ENCODE measurements at places on chromosomes 16 and 17.

DNA sequence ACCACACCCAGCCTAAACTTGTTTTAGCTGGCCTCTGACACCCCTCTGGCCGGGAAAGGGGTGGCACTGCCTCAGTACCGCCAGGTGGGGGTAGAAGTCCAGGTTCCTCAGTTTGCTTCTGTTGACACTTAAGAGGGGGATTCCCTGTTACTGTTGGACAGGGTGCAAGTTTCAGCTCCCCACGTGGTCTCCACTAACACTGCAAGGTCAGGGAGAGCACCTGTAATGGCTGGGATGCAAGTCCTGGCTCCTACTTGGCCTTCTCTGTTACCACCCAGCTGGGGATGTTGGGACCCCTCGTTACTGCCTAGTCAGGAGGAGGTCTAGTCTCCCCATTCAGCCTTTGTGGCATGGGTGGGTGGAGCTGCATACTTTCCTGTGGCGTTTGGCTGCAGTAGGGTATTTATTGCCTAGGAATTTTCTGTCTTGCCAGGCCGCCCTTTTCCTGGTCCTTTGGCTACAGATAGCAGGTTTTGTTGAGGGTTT, 10.6 kb upstream of the MFAP4 start:
- DNase-seq, result no peak

DNA sequence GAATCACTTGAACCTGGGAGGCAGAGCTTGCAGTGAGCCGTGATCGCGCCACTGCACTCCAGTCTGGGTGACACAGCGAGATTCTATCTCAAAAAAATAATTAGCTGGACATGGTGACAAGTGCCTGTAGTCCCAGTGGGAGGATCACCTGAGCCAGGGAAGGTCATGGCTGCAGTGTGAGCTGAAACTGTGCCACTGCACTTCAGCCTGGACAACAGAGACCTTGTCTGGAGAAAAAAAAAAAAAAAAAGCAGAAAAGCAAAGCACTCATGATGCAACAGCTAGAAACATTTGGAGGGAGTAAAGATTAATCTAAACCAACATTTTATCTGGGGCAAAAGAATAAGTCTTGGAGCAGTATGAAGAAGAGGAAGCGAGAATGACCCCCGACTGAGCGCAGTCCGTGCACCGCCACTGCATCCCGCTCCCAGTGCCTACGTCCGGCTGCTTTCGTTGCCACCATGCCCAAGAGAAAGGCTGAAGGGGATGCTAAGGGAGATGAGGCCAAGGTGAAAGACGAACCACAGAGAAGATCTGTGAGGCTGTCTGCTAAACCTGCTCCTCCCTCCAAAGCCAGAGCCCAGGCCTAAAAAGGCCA, 8.2 kb downstream of the PRPSAP1 start:
- DNase-seq, result no peak

- no peak for DNase-seq
Observed at GRCh38 chr17:51434434-51435170, 174.3 kb downstream of the UTP18 start.

DNA sequence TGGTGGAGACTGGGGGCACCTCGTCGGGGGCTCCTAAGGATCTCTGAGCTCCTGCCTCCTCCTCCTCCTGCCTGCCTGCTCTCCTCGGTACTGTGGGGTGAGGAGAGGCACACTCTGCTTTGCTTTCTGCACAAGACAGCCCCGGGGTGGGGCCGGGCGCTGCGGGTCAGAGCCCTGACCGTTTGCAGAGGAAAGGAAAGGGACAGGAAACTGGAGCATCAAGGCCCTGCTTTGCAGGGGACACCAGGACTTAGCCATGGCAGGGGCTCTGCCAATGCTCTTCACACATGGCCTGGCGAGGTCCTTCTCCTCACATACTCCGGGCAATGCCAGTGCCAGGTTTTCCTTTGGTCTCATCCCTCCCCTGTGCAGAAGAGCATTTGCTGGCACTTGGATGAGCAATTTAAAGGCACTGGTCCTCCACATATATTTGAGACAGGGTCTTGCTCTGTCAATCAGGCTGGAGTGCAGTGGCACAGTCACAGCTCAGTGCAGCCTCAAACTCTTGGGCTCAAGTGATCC, 23.8 kb upstream of the DOC2B start:
- no peak for DNase-seq

GRCh38 chr16:30837904-30838303, 50.9 kb upstream of the ZNF629 start:
- DNase-seq, result no peak

DNA sequence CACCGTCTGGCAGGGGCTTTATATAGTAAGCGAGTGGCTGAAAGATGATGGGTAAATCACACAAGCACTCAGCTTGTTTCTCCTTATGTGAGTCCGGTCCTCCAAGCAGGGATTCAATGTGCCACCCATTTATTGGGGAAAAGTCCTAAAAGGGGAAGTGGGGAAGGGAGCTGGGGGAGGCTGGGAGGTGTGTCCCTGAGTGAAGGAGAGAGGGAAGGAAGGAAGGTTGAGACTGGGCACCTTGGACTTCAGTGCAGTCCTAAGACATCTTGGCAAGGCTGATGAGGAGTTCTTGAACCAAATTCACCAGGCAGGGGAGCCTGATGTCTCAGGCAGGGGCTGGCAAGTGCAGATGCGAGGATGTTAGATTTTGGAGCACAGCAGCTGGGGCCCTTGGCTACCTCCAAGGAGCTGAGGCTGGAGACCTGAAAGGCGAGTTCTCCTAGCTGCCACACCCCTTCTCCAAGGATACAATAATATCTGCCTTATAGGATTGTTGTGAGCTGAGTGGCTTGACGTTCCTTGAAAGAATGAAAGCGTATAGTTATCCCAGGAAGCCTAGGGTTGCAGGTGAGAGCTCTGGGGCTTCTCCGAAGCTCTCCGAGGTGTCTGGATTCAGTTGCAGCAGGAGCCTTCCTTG, 23.0 kb upstream of the CYLD start:
- DNase-seq, result no peak

GRCh38 chr17:42202696-42203095, 8.4 kb upstream of the GHDC start:
- DNase-seq, result no peak

DNA sequence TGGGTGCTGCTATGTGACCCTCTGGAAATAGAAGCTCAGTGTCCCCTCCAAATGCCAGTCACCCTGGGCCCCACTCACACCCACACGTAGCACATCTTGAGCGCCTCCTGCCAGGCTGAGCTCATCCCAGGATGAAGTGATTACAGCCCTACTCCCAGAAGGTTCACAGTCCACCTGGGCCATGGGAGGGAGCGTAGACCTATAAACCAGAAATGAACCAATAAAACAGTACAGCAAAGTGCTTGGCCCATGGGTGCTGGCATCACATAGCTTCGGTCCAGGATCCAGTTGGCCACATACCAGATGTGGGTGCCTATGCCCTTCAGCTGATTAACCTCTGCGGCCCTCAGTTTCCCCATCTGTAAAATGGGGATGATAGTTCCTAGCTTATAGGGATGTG, 2.2 kb upstream of the BICDL2 start:
- DNase-seq, result no peak

- no peak for DNase-seq
Observed at GRCh38 chr17:8856869-8857575, 10.5 kb downstream of the PIK3R6 start.

DNA sequence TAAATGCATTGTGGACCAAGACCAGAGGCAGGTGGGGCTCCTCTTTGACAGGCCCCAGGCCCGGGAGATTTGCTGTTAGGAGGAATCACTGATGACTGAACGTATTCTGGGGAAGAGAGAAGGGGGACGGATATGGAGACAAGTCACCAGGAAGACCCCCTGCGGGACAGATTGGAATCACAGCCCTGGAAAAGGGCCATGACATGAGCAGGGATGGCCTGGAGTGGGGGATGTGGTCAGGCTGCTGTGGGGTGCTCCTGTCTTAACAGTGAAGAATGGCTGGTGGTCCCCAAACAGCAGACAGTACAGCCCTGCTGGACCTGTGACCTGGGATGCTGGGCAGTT, 23.7 kb upstream of the MGAT5B start:
- DNase-seq, result no peak

GRCh38 chr16:19749571-19750080, 31.6 kb downstream of the IQCK start:
- DNase-seq, result no peak

DNA sequence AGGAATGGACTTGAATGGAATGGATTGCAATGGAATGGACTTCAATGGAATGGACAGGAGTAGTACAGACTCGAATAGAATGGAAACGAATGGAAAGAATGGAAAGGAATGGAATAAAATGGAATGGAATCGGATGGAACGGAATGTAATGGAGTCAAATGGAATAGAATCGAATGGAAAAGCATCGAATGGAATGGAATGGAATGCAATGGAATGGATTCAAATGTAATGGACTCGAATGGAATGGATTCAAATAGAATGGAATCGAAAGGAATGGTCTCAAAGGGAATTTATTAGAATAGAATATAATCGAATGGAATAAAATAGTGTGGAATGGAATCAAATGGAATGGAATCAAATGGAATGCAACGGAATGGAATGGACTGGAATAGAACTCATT, 484.9 kb upstream of the WSB1 start:
- peak; percentile 5 for DNase-seq

DNA sequence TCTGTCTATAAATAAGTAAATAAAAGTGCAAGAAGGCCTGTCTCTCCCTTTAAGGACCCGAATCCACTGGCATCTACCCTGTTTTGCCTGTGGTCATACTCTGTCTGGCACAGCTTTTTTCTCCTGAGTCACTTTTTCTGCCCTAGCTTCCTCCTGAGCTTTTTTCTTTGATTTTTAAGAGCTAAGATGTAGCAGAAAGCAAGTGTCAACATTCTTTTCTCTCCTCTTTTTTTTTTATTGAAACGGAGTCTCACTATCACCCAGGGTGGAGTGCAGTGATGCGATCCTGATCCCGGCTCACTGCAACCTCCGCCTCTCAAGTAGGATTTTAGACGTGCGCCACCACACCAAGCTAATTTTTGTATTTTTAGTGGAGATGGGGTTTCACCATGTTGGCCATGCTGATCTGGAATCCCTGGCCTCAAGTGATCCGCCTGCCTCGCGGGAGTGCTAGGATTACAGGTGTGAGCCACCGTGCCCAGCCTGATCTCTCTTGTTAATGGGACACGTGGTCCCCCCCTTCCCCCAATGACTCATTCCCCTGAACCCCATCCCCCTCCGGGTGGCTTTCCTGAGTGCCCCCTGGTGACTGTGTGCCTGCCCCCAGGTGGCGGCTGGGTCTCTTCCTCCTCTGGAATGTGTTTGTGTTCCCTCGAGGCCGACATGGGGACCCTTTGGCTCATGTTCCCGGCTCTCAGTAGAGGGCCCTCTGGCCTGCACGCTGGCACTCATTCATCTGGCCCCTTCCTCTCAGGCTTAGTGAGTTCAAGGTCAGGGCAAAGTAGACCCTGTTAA, 14.2 kb downstream of the C16orf90 start:
- DNase-seq, result no peak

DNA sequence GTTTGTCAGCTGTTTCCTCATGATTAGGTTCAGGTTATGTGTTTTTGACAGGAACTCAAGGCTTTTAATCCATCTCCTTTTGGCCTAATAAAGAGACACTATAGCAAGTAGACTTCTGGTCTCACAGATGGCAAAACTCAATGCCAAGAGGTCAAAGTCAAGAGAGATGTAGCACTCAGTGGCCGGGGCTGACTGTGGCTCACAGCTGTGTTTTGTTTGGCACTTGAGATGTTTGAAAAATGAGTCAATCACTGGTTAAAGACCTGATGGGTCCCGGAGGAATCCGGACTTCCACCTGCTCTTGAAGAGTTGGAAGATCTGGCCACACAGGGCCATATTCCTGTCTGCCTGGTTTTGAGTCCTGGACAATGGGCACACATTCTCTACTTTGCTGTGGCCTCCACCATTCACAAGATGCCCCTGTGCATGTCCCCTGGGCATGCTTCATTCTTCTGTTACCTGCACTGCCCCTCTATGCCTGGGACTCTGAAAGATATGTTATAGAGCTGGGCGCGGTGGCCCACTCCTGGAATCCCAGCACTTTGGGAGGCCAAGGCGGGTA, 210.3 kb downstream of the SNX29 start:
- DNase-seq, result peak; percentile 11

DNA sequence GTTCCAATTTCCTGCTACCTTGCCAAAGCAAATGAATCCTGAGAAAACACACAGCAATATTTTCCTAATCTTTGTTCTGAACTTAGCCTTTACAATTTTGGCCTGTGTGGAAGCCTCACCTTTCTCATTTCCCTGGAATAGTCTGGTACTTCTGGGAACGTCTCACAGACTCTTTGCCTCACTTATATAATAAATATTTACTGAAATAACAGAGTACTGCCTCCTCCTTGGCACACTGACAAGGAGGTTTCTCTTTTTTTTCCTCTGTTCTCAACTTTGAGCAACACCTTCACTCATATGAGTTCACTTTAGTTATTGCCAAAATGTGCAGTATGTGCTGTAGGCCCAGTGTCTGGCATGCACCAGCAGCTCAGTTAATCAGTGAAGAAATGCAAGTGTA, 37.3 kb downstream of the HSD17B2 start:
- no peak for DNase-seq

DNA sequence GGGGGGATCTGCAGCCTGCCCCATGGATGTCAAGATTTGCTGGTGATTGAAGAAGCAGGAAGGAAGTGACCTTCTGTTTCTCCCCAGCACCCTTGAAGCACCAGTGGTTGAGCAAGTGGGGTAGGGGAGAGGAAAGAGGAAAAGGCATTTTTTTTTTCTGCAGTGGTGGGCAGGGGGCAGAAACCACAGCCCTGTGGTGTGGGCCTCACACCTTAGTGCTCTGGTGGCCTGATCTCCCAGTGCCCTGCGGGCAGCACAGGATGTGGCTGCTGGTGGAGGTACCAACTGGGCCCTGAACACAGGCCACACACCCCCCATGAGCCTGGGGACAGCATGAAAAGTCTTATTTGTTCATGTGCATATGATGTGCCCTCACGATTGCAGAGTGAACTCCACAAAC, 7.1 kb downstream of the ITGAD start:
- no peak for DNase-seq

GRCh38 chr16:25875956-25876598, 184.3 kb downstream of the HS3ST4 start:
- DNase-seq, result no peak

DNA sequence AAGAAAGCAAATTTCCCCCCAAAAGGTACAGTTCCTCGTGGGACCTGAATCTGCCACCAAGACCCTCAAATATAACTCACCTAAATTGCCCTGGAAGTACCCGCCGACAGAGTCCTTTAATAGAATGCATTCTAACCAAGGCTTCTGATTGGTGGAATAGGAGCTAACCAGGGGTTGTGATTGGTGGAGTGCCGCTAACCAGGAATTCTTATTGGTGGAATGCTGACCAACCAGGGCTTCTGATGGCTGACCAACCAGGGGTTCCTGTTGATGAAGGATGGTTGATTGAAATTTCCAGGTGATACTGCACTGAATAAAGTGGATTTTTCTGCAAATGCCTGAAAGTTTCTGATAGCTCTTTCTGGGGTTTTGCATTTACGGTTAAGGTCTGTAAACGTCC, 6.5 kb downstream of the TFAP4 start:
- DNase-seq, result no peak

DNA sequence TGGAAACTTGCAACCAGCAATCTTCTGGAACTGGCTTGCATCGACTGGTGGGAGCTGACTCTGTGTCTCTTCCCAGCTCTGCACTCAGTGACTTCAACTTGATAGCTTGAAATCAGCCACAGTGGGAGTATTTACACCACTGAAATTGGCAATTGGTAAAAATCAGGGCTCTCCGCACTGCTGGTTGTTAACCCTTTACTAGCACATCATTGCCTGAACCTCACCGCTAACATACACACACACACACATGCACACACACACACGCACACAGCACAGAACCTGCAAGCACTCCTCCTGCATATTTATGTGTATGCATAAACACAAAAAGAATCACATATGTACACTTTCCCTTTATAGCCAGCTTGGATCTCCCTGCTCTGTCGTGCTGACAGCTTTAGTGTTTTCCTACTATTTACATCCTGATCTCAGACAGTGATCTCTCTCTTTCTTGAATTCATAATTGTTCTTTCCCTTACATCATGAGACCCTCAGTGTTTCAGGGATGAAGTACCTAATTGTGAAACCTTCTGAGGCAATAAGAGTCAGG, 7.9 kb upstream of the TMIGD1 start:
- no peak for DNase-seq

Measured in pulmonary artery endothelial cell (primary cell).